ENCODE measurements at places on chromosomes 5 and 9.
A peak's percentile ranks its signal among the peaks of the same experiment; 100 is the strongest.

- DNase-seq, result no peak
Observed at GRCh38 chr5:147752033-147752432, 30.5 kb downstream of the JAKMIP2 start.

- no peak for DNase-seq
Observed at GRCh38 chr5:172405226-172406107, 48.9 kb downstream of the SH3PXD2B start.

- DNase-seq, result no peak
Observed at GRCh38 chr5:9545136-9545991, 511 bp downstream of the SEMA5A start.

DNA sequence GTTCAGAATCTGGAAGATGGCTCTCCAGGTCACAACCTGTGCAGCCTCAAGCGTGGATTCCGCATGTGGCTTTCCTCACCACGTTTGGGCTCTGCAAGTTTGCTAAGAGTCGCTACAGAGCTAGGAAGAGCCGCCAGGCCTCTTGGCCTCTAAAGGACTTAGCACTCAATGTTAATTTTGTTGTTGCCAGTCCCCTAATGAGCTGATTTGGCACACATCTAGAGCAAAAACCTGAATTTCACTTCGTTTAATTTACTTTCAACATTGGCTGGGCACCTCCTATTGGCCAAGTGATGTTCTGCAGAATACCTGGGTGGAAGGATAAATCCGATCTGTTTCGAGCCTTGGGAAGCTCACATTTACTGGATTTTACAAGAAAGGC is 65.8 kb upstream of the UNC5A start:
- DNase-seq, result no peak

DNA sequence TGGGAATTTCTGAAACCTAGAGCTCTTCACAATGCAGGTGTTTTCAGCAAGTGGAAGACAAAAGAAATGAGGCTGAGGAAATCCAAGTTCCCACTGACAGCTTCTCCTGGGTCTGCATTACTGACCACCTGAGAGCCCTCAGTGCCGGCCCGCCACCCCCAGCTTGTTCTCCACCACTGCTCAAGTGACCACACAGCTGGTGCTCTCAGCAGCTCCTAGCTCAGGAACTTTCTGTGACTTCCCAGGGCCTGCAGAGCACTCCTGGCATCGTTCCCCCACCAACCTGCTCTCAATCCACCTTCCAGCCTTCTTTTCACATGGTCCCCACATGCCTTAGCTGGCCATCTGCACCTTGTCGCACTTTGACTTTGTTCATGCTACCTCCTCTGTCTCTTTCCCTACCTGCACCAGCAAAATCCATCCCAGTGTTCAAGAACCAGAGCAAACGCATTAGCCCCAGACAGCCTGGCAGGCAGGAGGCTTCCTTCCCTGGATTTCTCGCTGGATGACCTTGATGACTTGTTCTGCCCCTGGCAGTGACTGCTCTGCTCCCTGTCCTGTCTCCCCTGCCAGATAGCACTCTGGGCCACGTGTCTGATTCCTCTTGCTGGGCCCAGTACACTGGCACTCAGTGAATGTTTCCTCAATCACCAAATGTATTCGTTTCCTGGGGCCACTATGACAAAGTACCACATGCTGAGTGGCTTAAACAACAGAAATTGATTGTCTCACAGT is 35.1 kb upstream of the NANS start:
- DNase-seq, result no peak

DNA sequence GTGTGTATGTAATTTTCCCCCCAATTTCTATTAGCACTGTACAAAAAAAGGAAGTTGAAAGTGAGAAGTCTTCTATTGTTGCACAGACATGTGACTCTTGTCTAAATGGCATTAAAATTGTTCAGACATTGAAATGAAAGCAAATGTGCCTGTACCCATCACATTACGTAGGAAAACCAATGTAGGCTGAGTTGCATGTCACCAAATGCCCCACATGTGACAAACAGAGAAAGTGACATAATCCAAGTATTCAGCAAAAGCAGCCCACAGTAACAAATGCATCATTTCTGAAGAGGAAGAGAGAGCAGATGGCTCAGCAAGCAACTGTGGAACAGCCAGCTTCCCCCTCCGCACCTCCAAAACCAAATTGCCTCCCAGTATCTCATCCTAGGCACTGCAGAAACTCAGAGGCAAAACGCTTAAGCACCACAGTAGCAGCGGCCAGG is 161.5 kb upstream of the NR4A3 start:
- DNase-seq, result no peak

DNA sequence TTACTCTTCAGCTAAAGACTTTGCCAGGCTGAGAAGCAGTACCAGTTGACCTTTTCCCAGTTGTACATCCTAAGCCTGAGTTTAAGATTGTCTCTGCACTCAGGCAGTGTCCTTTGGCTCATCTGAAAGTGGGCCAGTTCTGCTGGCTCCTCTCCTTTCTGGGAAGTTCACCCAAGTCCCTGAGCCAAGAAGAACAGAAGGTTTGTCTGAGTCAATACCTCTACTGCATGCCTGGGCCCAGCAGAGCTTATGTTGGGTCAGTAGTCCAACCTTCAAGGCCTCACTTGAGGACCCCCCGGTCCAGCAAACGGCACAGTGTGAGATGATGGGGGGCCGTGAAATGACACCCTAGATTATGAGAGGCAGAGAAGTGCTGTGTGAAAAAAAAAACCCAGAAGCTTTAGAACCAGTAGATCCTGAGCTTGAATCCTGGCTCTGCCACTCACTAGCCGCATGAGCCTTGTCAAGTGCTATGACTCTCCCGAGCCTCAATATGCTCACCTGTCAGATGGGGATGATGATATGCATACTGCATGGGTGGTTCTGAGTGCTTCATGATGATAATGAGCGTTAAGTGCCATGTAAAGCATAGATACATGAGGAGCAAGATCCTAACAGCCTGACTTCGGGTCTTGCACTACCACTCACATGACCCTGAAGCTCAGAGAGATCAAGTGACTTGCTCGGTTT is 156.0 kb downstream of the MACROH2A1 start:
- DNase-seq, result no peak

- DNase-seq, result no peak
Observed at GRCh38 chr9:123590499-123590898, 234.5 kb downstream of the CRB2 start.

- no peak for DNase-seq
Observed at GRCh38 chr9:108755979-108756378, 99.8 kb downstream of the ACTL7B start.

DNA sequence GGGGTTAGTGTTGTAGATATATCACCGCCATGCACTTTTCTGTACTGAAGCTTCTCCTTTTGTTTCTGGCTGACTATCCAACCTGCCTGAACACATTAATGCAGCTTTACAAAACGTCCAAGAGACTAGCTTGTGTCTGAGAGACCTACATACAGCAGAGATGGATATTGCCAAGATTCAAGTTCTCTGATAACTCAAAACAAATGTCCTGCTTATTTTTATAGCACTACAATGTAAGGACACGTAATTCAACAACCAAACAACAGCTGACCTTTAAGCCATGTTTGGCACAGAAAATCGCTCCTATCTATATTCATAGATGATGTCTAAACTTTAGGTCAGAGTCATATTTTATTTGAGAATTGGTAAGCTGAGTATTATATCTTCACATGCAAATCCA is 76.2 kb upstream of the NTRK2 start:
- DNase-seq, result no peak

DNA sequence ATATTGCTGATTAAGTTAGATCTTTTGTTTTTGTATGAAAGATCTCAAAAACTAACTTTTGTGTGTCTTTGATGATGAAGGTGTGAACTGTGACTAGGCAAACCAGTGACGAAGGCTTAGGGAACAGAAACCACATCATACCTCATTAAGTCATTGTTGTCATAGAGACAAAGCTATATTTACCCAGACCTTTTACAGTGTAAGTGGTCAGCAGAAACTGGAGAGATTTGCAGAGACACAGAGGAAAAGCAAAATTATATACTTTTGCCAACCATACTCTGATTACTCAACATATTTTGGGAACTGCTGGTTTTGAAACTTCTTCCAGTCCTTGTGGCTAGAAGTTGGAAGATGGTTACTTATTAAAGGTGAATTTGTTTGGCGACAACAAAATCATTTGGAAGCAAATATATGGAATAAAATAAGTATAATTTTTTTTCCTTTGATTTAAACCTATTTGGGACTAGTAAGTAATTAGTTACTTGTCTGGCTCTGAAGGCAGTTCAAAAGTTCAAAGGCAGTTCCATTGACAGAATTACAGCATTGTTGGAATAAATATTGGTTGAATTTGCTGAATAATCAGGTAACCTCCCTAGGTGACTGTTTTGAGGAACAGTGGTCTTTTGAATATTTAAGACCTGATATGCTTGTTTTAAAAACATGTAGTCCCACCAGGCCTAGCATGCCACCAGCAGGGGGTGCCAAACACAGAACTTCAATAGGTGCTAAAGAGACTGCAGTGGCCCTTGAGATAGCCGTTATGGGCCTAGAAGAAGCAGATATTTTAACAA is 103.8 kb downstream of the RPS23 start:
- DNase-seq, result peak; percentile 66

All from stimulated activated CD4-positive, alpha-beta T cell treated with anti-CD3 and anti-CD28 coated beads, TNF-alpha, amount 100 ng/mL, for 48 hours (primary cell).